ENCODE measurements at places on chromosomes 1 and 21.

- peak; percentile 54 for DNase-seq
Observed at GRCh38 chr1:231724876-231725647, 98.5 kb downstream of the DISC1 start.

- DNase-seq: no peak
Observed at GRCh38 chr1:7261490-7261889, 476.2 kb downstream of the CAMTA1 start.

GRCh38 chr1:74834261-74834660, 101.3 kb downstream of the TYW3 start:
- DNase-seq: no peak

- DNase-seq: no peak
Observed at GRCh38 chr1:177772386-177772960, 197.4 kb downstream of the SEC16B start.

GRCh38 chr1:17883662-17884395, 128.7 kb downstream of the ACTL8 start:
- DNase-seq: no peak

- no peak for DNase-seq
Observed at GRCh38 chr1:110605901-110606656, at the start of gene KCNA2. Gene KCNA2, minus strand, starts transcription at chr1:110606358. Its CDS starts 1,576 bp downstream, at chr1:110604782.

GRCh38 chr1:36425791-36426190, 24.5 kb downstream of the OSCP1 start:
- no peak for DNase-seq
